ENCODE measurements at places on chromosomes 11 and 22. TPM values are rescaled to one million over a fixed set of nuclear protein-coding genes. Genes with fewer than 3 reads are reported as not detected.

Gene HPX
- 1.7 TPM for total RNA-seq

Gene PARVG
- total RNA-seq = not detected

Gene ADAMTS8
- 8.9 TPM for total RNA-seq

Gene TSGA10IP
- 0.33 TPM for total RNA-seq

Gene CHRM1
- total RNA-seq = not detected
